ENCODE measurements at places on chromosomes 3 and 15.
A peak's percentile ranks its signal among the peaks of the same experiment; 100 is the strongest.

DNA sequence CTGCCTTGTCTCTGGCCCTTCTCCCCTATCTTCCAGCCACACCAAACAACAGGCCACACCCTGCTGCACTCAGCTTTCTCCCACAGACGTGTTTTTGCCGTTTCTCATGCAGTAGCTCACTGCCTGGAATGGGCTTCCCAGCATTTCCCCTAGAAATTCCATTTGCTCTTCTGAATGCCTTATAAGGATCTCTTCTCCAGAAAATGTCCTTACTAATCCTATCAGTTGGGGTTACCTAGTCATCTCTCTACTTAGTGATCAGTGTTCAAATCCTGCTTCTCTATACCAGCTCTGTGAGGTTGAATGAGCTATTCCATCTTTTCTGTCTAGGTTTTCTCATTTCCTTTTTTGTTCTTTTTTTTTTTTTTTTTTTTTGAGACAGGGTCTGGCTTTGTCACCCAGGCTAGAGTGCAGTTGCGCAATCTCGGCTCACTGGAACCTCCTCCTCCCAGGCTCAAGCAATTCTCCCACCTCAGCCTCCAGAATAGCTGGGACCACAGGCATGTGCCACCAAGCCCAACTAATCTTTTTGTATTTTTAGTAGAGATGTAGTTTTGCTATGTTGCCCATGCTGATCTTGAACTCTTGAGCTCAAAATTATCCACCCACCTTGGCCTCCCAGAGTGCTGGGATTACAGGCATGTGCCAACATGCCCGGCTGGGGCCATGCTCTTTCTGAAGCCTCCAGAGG, 98.2 kb upstream of the CHD2 start:
- no peak for DNase-seq

- DNase-seq = peak; percentile 76
These were observed 3.0 kb downstream of the PLA1A start for GRCh38 chr3:119600732-119601131.

DNA sequence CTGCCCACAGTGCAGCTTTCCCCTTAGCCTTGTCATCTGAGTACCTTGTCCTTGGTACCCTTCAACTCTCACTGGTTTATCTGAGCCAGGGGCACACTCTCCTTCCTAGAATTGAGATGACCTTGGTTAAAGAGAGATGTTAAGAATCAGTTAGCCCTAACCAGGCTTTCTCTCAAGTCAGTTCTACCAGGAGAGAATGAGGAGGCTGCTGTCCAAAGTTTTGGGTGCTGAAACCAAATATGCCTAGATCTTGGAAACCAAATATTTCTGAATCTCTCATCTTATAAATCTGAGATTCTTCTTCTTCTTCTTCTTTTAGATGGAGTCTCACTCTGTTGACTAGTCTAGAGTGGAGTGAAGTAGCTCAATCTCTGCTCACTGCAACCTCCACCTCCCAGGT, 12.0 kb upstream of the CTXND1 start:
- peak; percentile 46 for DNase-seq

DNA sequence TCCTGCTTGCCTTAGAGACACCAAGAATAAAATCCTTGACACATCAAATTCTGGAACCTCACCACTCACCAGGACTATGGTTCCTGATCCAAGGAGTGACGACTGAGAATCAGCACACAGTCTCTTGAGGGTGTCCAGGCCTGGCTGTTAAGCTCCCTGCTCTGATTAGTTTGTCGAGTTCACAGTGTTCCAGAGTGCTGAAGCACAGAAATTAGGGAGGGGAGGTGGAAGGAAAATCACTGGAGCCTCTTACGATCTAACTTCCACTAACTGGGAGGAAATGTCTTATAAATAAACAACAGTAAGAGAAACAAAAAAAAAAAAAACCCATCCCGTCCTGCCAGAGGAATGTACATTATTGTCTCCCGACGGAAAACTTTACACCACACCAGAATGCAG, 330.2 kb downstream of the TIGIT start:
- DNase-seq = no peak

DNA sequence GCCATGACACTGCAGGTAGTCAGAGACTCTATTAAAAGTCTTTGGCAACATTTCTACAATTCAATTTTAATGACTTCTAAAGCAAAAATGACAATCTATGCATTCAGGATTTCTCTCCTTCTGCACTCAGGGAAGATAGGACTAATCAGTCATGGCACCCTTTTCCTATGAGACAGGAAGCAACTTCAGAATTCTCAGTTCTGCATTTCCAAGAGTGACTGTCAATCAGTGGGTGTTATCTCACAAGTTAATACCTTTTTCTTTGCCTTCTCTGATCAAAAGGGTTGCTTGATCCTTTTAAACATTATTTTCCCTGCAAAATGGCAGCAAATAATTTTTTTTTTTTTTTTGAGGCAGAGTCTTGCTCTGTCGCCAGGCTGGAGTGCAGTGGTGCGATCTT, 7.8 kb upstream of the ICE2 start:
- no peak for DNase-seq

DNA sequence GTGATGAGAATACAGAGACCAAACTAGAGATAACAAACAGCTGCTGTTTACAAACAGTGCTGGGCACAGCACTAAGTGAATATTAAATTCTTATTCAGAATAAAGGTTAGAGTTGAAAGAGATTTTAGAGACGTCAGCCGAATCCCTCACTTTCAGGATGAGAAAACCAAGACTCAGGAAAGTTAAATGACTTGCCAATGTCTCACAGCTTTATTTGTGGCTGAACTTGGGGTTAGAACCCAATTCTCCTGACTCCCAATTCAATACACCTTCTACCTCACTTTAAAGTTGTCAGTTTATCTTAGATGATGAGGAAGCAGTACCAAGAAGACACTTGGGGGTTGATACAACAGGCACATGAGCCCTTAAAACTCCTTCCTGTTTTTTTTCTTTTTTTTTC, 180.9 kb downstream of the GAP43 start:
- DNase-seq = no peak

DNA sequence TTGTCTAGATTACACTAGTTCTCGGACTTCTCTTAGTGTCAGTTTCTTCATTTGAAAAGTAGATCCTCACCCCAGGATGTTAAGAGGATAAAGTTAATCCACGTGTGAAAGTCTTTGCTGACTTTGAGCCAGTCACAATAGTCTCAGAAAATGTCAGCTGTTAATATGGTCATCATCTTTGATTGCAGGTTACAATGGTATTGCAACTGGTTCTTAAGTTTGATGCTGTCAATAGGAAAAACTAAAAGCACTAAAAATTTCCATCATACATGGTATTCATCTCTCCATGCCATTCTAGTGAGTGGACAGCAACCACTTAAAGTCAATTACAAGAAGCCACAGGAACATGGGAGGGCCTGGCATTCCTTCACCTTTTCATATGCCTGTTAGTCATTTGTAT, 192.3 kb downstream of the TAFA4 start:
- no peak for DNase-seq

GRCh38 chr15:30036036-30036703, 46.6 kb upstream of the GOLGA8J start:
- DNase-seq = peak; percentile 11

DNA sequence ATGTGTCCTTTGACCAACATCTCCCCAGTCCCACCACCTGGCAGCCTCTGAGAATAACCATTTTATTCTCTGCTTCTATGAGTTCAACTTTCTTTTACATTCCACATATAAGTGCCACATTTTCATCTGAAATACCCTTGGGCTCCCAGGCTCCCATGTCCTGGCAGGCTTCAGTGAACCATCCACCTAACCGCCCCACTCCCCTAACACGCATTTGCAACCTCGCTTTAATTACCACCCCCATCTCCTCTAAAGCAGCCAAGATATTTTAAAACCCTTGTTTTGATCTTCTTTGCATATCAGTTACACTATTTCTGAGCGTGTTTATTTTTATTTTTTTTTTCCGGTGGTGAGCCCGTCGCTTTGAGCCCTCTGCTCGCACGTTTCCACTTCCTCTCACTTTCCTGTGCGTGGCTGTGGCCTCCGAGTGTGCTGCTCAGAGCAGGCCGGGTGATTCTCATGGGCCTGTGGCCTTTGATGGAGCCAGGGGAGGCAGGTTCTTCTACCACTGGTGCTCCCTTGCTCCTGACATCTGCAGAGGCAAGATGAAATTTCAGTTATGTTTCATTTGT, 195.4 kb upstream of the LPP start:
- no peak for DNase-seq

GRCh38 chr3:160671231-160671630, 5.7 kb upstream of the ARL14 start:
- no peak for DNase-seq

- no peak for DNase-seq
These were observed 486.8 kb upstream of the THBS1 start for GRCh38 chr15:39094116-39094515.

DNA sequence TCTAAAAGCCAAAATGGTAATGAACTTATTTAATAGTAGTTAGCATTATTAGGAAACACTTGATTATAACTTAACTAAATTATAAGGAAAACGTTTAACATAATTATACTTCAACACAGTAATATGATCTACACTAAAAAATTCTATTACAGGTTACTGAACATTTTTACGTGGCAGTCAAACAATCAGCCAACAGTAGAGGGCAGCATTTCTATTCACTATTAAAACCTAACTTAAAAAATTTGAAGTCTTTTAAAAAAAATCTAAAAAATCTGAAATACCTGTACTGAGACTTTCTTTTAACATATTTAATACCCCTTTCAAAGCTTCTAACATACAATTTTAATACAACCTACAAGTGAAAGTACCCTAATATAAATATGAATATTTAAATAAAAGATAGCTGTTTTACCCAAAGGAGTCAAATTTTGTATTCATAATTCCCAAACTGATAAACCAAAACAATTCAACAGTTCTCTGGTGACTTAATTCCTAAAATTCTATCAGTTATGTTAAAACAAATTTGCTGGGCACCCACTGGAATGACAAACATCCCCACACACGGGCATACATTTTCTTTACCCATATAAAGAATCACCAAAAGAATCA, 41.5 kb downstream of the DLG1 start:
- peak; percentile 50 for DNase-seq

GRCh38 chr3:159807137-159808040, 181.2 kb upstream of the IL12A start:
- no peak for DNase-seq

- DNase-seq = peak; percentile 83
These were observed 215.6 kb upstream of the RBMS3 start for GRCh38 chr3:29065211-29065785.

DNA sequence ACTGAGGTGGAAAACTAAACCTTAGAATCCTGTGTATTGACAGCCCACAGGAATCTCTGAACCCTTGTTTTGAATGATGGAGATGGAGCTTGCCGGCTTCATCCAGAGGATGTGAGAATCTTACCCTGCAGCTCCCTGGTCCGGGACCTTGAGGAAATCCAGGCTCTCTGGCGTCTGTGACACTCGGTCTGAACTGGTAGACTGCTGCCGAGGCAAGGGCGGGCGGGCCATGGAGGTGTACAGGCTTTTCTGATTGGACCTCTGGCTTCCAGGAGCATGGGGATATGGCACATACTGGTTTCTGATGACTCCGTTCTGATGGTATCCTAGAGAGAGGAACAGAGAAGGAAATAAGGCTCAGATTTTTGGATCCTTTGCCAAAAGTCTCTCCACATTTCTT, 48.5 kb downstream of the CCNB2 start:
- DNase-seq = no peak

DNA sequence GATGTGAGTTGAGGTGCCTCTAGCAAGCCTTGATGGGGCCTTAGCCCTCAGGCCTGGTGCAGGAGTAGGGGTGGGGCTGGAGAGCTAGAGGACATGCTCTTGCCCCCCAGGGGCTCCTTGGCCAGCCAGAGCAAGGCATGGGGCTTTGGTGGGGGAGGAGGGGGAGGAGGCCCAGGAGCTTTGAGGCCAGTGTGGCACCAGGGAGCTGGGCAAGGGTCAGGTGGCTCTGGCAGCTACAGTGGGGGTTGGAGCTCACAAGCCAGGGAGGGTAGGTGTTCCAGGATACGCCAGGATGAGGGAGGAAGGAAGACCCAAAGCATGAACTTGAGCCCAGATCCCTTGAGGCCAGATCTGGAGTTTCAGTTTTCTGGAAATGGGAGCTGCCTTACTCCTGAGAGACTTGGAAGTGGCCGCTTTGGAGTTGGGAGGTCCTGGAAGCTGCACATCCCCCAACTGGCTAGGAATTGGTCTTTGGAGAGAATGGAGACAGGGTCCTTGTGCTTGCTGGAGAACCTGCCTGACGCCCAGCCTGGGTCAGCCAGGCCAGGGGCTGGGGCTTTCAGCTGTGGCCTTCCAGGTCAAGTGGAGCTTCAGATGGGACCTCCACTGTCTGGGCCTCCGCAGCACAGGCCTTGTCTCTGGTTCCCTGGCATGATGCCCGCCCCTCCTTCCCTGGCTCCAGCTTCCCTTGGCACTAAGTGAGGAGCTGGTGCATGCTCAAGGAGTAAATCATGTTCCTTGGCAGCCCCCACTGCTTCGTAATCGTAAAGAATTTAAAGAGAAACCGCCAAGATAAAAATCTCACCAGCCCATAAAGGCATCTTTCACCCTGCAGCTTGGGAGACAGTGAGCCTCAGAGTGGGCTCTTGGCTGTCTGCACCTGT, 8.7 kb downstream of the SEMA3F start:
- no peak for DNase-seq

DNA sequence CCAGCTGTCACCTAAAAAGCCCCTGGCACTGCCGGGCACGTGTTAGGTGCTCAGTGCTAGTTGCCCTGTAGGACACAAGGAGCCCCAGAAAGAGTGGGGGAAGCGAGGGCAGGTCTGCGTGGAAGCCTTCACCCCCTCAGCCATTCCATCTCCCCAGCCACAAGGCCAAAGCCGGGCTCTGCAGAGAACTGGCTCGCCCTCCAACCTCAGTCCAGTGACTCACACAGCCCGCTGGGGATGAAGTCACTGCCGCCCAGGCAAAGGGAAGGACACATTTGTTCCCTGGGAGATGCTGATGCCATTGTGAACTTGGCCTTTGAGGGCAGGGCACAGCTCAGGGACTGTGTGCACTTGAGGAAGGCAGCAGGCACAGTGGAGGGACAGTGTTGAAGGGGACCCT, 48.1 kb downstream of the IQSEC1 start:
- no peak for DNase-seq

DNA sequence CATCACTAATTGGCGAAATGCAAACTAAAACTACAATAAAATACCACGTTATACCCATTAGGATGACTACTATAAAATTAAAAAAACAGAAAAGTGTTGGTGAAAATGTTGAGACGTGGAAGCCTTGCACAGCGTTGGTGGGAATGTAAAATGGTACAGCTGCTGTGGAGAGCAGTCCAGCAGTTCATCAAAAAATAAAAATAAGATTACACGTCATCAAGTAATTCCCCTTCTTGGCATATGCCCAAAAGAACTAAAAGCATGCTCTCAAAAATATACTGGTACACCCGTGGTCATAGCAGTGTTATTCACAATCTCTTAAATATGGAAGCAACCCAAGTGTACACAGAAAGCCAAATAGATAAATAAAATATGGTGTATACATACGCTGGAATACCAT, 71.8 kb upstream of the NDN start:
- DNase-seq = no peak

GRCh38 chr3:64049136-64049535, 25.8 kb upstream of the PSMD6 start:
- no peak for DNase-seq

GRCh38 chr3:7461202-7461825, 600.4 kb downstream of the GRM7 start:
- DNase-seq = no peak
